ENCODE measurements at places on chromosomes 11 and 22.

DNA sequence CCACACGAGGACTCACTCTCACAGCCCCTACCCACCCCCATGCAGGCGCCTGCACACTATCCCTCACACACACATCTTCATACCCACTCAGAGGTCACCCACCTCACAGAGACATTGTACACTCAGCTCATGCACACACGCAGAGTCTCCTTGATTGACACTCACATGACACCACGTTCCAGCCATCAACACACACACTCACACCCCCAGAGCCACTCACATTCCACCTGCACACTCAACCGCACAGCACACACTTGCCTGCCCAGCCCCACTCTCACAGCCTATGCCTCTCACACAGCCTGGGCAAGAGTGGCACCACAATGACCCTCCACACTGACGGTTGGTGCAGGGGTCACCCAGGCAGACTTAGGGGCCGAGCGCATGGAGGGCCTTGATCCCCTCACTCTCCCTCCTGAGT, 2.2 kb downstream of the SPI1 start:
- DNase-seq, result no peak

DNA sequence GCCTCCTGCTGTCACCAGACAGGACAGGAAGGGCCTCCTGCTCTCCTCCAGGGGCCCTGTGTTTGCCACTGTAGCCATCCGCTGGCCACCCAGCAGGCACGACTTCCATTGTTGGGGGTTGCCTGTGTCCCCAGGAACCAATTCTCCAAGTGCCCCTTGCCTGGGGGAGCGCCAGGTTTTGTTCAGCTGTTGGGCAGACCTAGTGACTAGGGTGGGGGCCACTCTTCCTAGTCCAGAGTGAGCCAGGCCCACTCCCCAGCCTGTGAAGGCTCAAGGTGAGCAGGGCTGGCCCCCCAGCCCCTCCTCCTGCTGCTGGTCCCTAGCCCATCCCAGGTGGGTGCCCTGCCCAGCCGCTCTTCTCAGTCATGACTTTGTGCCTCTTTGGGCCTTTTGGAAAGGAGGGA, 30.9 kb downstream of the OSBPL5 start:
- no peak for DNase-seq

GRCh38 chr11:128497061-128497775, 90.1 kb downstream of the ETS1 start:
- no peak for DNase-seq

GRCh38 chr22:47086596-47087248, 324.3 kb downstream of the TBC1D22A start:
- DNase-seq, result no peak

GRCh38 chr22:24768537-24769374, 5.8 kb downstream of the PIWIL3 start:
- DNase-seq, result no peak

GRCh38 chr11:76237914-76238313, 31.6 kb upstream of the WNT11 start:
- no peak for DNase-seq

GRCh38 chr22:46352276-46352675, 16.8 kb downstream of the TRMU start:
- no peak for DNase-seq

DNA sequence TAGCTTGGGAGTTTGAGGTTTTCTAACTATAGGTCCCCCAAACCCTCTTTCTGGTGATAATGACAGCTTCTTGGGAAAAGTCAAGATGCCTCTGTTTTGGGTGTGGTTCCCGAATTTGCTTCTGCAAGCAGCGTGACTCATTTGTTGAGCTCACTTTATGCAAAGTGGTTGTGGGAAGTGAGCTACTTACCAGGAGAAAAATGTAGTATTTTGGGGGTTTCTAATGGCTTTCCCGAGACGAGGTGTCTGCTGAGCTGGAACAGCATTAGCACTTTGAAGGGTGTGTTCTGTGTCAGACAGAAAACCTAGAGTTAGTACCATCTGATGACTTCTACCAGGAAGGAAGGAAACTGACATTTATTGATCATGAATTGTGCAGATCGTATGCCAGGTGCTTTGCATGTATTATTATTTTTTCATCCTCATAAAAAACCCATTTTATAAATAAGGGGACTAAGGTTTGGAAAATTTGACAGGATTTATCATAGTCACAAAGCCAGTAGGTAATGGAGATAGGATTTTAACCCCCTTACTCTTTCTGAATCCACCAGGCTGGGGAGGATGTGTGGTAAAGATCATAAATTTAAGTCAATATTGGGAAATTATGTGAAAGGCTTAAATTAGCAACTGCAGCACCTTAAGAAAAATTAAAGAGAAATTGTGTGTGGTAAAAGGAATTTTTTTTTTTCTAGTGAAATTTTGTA, 108.8 kb upstream of the CD44 start:
- DNase-seq, result no peak

GRCh38 chr11:107131756-107132155, 113.5 kb upstream of the GUCY1A2 start:
- no peak for DNase-seq
